ENCODE measurements at places on chromosomes 1 and 21.

- DNase-seq: no peak
These were observed 14.8 kb upstream of the ZNF669 start for GRCh38 chr1:247118946-247119446.

DNA sequence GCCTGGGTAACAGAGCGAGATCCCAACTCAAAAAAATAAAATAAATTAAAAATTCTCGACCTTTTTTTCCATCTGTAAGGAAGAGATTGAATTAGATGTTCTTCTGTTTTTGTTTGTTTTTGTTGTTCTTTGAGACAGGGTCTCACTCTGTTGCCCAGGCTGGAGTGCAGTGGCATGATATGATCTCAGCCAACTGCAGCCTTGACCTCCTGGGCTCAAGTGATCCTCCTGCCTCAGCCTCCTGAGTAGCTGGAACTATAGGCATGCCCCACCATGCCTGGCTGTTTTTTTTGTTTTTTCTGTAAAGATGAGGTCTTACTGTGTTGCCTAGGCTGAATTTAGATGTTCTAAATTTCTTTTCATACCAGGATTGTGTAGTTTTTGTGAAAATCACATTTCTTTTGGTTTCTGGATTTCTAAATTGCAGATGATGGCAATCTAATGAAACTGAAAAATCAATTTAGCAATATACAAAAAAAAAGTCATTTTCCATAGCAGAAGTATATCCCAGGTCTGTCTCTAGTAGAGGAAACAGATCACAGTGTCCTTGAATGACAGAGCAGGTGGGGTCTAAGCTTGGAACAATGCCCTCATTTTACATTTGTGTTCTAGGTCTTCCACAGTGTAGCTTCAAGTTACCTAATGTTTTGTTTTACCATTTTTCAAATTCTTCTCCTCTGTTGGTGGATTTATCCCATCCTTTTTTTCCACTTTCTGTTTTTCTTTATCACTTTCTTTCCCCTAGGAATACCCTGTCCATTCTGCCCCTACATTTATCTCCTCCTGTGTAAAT, 20.3 kb downstream of the ZYG11A start:
- DNase-seq: no peak

DNA sequence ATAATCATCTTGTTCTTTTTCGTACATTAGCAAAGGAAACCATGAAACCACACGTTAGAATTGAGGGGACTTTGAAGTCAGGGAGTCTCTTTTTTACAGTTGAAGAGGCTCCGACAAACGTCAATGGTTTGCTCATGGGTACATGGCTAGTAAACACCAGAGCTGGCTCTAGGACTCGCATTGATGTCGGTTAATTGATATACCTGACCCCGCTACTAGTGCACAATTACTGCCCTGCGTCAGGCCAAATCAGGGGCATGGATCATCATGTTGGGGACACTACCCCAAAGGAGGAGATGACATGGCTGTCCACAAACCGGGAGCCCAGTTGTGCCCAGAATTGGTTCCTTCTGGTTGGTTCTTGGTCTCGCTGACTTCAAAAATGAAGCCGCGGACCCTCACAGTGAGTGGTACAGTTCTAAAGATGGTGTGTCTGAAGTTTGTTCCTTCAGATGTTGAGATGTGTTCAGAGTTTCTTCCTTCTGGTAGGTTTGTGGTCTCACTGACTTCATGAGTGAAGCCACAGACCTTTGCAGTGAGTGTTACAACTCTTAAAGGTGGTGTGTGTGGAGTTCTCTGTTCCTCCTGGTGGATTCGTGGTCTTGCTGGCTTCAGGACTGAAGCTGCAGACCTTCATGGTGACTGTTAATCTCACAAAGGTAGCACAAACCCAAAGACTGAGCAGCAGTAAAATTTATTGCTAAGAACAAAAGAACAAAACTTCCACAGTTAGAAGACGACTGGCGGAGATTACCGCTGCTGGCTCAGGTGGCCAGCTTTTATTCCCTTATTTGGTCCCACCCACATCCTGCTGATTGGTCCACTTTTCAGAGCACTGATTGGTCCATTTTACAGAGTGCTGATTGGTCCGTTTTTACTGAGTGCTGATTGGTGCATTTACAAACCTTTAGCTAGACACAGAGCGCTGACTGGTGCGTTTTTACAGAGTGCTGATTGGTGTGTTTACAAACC, 126.9 kb upstream of the ERRFI1 start:
- DNase-seq: no peak

DNA sequence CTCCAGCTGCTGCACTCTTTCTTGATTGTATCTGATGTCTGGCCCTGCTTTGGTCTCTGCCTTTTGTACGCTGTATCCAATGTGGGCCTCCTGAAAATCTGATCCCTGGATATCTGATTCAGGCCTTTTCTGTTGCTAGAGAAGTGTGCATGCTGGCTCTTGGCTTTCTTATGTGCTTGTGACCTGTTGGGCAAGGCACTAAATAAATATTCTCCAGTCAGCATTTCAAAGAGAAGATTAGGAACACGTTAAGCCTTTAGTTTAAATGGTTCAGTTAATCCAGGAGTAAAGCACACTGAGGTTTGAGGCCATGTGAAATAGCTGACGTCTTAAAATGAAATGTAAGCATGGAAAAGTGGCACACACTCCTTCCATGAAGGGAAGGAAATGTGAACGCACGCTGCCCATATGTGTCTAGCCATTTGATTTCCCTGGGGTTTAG, 9.3 kb upstream of the F3 start:
- DNase-seq: no peak

GRCh38 chr1:57638239-57638638, 214.4 kb upstream of the DAB1 start:
- no peak for DNase-seq

Measured in hypothalamus (tissue), 51 donors.